ENCODE measurements at places on chromosomes 12 and 14. TPM values are rescaled to one million over a fixed set of nuclear protein-coding genes. Genes with fewer than 3 reads are reported as not detected.

DNA sequence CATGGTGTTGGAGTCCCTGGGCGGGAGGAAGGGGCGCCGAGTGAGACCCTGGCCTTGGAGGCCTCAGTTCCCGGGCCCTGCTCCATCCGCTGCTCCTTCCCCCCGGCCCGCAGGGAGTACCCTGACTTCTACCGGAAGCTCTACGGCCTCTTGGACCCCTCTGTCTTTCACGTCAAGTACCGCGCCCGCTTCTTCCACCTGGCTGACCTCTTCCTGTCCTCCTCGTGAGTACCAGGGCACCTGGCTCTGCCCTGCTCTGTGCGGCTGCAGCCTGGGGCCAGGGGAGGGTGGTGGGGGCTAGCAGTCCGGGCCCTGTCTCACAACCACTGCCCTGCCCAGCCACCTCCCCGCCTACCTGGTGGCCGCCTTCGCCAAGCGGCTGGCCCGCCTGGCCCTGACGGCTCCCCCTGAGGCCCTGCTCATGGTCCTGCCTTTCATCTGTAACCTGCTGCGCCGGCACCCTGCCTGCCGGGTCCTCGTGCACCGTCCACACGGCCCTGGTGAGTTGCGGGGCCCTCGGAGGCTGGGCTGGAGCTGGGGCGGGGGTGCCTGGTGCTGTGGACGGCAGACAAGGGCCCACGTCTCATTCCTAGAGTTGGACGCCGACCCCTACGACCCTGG, 7.0 kb downstream of the NOC4L start:
- DNase-seq = no peak

GRCh38 chr12:120438495-120439198, 734 bp downstream of the COX6A1 start:
- no peak for DNase-seq

GRCh38 chr14:39491134-39491571, 58.9 kb upstream of the FBXO33 start:
- DNase-seq = no peak

DNA sequence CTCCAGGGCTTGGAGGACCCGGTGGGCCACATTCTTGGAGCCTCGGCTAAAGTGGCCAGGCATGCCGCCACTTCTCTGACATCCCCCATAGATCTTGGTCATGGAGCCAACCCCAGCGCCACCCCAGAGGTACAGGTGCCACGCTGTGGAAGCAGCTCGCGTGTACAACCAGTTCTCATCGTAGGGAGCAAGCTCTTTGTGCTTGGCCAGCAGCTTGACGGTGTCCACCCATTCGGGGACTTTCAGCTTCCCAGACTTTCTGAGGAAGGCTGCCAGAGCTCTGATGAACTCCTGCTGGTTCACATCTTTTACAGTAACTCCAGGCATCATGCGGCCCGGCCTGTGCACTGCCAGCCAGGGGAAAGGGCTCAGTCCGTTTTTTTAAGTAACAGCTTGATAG, 29.3 kb upstream of the EAPP start:
- DNase-seq = no peak

DNA sequence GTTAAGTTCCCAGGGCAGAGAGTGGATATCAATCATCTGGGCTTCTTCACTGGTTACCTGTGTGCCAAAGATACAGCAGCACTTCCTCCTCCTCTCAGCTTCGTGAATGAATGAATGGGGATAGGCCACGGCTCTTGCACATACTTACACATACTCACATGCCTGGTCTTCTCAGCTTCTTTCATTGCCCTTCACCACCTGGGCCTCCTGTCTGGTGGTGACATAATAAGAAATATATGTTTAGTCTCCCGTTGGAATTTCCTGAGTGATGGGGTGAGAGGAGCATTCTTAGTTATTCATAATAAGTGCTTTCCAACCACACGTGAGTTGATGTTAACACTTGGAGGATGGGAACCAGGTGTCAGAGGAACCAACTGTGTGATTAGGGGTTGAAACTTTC, 268.1 kb upstream of the RMST start:
- no peak for DNase-seq

- DNase-seq = no peak
Measured at GRCh38 chr12:47488888-47489287, 216.9 kb downstream of the RPAP3 start.

GRCh38 chr14:61973981-61974380, 211.8 kb downstream of the SNAPC1 start:
- DNase-seq = no peak

- DNase-seq = no peak
Measured at GRCh38 chr14:82667006-82667405, 1133.4 kb upstream of the SEL1L start.

DNA sequence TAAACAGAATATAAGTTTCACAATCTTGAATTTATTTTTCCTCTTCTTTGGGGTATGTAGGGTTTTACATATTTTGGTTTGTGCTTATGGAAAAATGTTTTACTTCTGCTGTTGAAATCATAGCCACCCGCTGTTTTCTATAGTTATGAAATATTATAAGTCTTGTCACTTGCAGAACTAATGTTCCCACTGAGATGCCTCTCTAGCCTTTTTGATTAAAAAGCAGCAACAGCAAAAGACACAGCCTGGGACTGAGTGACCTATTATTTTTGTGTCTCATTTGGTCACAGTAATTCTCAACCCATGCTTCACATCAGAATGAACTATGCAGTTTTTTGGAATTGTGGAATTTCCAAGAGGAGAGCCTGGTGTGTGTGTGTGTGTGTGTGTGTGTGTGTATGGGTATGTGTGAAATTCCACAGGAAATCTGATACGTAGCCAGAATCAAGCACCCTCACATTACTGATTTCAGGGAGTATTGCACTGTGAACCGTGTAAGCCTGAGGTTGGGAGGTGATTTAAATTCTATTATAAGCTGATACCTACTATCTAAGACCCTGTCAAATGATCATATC, 55.7 kb upstream of the FRMD6 start:
- no peak for DNase-seq

DNA sequence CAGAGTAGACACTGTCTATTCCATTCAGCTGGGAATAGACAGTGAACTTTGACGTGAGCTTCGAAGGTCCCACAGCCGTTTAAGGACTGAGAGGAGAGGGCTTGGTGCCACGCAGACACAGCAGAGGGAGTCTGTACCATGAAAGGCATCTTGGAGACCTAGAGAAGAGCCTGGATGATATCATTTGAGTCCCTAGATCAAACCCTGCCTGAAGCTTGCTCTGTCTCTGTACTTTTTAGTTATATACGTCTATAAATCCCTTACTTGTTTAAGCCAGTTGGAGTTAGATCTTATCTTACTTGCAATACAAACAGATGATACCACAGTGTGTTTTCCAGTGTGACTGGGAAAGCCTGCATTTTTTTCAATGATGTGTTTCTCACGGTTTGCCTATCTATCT, 128.9 kb upstream of the RTL1 start:
- no peak for DNase-seq

- no peak for DNase-seq
Measured at GRCh38 chr14:80491131-80491530, 279.8 kb upstream of the DIO2 start.

DNA sequence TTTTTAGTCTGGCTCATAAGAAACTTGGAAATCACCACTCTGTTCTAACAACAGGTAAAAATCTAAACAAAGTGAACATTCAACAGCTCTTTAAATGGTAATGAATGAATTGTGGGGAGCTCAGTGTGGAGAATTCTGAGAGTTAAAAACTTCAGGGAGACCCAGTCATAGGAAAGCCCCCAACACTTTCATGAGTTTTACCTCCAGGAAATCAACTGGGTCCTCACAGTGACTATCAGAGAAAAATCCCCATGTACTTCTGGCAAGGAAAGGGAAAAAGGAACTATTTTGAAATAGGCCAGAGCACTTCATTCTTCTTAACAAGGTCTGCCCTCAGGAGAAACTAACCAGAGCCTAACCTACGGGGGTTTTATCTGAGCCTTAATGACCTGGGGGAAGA, 134.7 kb downstream of the CMAS start:
- DNase-seq = no peak

- no peak for DNase-seq
Measured at GRCh38 chr14:63901434-63902085, 48.8 kb downstream of the SYNE2 start.

- DNase-seq = no peak
Measured at GRCh38 chr12:6288235-6288634, 22.2 kb upstream of the PLEKHG6 start.

SDS gene
- total RNA-seq = not detected

BMAL2 gene
- 8.0 TPM for total RNA-seq

KCNC2 gene
- not detected for total RNA-seq

APOF gene
- total RNA-seq = not detected

ATG2B gene
- total RNA-seq = 17.0 TPM

RASSF8 gene
- 50.5 TPM for total RNA-seq
